ENCODE measurements at places on chromosomes 6 and 20.

GRCh38 chr6:27188885-27189418 is 58.5 kb upstream of the PRSS16 start:
- DNase-seq, result no peak

GRCh38 chr6:139925894-139926641 is 551.6 kb upstream of the CITED2 start:
- DNase-seq, result no peak

DNA sequence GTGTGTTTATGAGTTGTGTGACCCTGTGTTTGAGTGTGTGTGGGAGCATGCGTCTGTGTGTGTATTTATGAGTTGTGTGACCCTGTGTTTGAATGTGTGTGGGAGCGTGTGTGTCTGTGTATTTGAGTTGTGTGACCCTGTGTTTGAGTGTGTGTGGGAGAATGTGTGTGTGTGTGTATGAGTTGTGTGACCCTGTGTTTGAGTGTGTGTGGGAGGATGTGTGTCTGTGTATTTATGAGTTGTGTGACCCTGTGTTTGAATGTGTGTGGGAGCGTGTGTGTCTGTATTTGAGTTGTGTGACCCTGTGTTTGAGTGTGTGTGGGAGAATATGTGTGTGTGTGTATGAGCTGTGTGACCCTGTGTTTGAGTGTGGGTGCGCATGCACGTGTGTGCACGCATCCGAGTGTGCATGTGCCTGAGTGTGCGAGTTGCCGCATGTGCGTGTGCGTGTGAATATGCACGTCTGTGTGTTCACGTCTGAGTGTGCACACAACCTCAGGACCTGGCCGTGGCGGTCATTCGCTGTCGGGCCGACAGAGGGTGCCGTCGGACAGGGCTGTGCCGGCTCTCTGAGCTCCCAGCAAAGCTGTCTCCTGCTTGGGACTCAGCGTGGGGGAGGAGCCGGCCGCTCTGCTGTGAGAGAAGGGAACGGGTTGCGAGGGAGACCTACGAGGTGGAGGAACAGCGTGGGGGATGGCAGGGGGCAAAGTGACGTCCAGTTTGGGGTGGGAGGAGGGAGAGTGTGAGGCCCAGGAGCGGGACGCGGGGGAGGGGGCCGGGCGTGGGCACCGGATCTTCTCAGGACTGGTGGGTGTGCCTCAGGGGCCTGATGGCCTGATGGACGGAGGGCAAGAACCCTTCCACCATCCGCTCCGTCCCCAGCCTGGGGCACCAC is 19.7 kb downstream of the SLC17A9 start:
- DNase-seq, result peak; percentile 62

GRCh38 chr20:45765307-45765875 is 26.3 kb downstream of the WFDC3 start:
- DNase-seq, result no peak

DNA sequence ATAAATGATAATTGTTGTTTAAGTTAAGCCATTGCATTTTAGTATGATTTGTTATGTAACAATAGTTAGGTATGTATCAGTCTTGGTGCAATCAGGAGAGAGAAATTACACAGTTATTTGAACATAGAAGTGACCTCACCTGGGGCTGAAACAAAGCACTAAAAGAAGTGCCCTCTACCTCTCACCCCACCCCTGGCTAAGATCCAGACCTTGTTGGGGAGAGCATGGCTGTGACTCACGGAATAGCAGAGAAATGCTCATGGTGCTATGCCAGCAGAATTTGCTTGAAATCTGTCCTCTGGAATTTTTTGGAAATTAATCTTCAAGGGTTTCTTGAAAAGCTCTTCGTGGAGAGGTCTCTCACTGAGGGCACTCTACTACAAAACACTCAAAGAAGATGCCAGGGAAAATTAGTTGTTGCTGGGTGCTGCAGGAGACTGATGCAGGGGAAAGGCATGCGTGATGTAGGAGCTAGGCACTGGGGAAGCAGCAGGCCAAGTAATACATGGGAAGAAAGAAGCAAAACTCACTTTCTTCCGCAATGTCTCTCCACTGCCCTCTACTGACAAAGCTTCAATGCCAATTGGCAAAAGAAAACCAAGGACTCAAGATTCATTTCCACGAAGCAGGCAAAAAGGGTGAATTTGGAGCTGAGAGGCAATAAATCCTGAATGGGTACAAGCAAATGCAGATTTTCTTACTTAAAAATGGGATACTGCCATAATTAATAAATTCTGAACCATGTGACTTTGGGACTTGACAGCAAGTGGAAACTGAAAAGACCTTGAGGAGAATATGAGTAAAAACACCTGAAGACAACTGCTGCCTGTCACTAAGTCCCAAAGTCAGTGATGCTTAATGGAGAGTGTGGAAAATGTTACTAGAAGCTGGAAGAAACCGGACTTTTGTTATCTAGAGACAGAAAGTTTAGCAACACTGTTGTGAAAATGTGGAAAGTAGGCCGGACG is 136.3 kb upstream of the ZNF184 start:
- no peak for DNase-seq

DNA sequence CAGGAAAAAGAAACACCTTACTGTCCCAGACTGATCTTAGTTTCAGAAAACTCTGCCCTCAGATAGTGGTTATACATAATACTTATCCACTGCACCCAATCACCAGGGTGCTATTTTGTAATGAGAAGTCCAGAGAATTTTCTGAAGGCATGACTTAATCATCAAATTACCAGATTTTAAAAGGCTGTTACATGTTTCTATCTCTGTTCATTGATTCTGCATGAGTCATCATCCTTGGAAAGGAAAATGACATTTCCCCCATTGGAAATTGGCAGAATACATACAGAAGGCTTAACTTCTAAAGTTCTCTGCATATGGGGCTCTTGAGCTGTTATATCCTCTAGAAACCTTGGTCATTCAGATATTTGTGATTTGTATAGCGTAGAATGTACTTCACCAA is 587.9 kb upstream of the FLRT3 start:
- DNase-seq, result no peak

- DNase-seq, result no peak
Observed at GRCh38 chr6:73639040-73639439, 14.8 kb downstream of the SLC17A5 start.

- DNase-seq, result no peak
Observed at GRCh38 chr6:116111552-116112528, 11.2 kb downstream of the NT5DC1 start.

GRCh38 chr6:157513619-157514485 is 132.9 kb downstream of the ZDHHC14 start:
- DNase-seq, result no peak

DNA sequence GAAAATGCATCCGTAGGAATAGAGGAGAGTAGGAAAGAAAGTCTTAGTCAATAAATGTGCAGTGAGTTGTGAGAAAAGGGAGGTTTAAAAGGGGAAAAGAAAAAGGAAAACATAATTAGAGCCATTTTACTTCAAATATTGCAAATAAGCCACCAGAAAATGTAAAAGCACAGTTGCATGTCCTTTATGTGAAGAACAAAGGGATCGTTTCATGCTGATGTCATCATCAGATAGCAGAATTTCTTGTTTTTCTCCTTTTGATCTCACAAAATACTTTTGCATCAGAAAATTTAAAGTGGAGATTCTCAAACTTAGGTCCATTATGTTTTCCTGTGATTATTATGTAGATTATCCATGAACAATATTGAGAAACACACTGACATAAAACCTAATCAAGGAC is 166.7 kb downstream of the HAO1 start:
- no peak for DNase-seq

DNA sequence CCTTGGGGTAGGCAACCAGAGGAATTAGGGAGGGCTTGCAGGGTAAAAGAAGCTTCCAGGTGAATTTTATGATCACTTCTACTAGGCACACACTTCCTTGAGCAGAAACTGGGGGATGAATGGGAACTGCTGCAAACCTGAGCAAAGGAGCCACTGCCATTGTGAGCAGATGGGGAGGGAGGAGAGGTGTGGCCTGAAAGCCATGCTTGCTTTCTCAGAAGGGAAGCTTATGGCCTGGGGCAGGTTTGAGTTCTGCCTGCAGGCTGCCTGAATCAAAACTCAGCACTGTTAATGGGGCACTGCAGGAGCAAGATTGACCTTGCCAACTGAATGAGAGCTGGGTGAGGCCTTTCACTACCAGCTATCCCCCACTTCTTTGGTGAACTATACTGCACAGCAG is 328.1 kb downstream of the NKAIN2 start:
- DNase-seq, result no peak

- no peak for DNase-seq
Observed at GRCh38 chr6:155419161-155419560, 36.5 kb downstream of the NOX3 start.

DNA sequence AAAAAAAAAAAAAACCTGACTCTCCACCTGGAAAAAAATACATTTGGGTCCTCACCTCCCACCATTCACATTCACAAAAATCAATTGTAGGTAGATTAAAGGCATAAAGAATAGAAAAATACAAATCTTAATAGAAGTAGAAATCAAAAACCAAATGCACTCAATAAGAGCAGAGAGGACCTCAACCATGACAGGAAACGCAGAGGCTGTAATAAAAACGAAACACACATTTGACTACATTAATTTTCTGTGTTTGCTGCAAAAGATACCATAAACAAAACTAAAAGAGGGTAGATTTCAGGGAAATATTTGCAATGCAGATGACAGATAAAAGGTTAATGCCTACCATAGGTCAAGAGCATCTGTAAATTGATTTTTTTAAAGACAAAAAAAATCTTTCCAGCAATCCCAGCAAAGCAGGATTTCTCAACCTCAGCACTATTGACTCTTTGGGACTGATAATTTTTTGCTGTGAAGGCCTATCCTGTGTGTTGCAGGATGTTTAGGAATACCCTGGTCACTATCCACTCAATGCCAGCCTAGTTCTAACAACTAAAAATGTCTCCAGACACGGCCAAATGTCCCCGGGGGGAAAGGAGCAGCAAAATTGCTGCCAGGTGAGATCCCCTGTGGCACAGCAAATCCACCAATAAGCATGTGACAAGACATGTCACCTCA is 9.1 kb downstream of the ETV7 start:
- no peak for DNase-seq

GRCh38 chr20:3696745-3697587 is 15.2 kb upstream of the ADAM33 start:
- DNase-seq, result no peak

DNA sequence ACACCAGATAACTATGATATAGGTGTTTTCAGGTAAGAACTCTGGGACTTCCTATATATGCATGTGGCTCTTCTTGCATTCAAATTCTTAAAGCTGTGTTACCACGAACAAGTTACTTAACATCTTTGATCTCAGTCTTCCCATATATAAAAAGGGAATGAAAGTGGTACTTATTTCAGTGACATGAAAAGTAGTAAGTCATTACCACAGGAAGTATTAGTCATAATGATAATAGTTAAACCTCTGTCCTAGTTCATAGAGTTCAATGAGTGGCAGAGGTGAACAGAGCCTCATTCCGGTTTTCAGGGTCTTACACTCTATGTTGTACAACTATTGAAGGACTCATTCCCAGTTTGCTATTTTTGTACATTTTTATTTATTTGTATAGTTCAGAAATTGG is 237.0 kb downstream of the NKAIN2 start:
- no peak for DNase-seq

DNA sequence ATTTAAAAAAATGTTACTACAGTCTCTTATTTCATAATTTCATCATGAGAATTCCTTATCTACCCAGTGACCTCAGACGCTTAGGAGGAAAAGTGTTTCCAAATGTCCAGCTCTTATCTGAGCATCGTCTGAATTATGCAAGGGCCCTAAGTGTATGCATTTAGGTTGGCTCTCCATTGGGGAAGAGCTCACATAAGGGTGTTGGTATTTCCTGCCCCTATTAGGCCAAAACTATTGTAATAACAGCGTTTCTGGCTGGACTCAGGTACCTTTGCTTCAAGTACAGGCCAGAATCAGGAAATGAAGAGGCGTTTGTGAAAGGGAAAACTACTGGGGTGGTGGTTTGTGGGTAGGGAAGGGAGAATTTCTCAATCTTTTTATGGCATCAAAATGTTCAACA is 40.4 kb upstream of the SGK1 start:
- no peak for DNase-seq

DNA sequence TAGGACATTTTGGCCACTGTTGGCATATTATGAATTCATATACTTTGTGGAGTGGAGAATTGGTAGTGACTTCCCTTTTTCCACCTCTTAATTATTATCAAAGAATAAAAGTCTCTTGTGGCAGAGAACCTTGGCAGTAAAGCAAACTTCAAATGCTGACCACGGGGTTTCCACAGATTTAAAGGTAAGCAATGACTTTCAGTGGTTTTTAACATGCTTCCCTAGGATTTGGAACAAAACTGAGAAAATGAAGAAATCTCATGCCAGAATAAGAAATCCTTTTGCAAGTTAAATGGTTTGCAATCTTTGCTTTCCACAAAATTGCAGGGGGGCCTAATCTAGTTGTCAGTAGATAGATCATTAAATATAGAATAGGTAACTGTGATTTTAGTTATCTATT is 2.0 kb upstream of the SDC4 start:
- DNase-seq, result no peak

GRCh38 chr6:37024656-37025337 is 19.3 kb downstream of the FGD2 start:
- no peak for DNase-seq

- DNase-seq, result no peak
Observed at GRCh38 chr20:38043512-38044300, 10.2 kb downstream of the RPRD1B start.

DNA sequence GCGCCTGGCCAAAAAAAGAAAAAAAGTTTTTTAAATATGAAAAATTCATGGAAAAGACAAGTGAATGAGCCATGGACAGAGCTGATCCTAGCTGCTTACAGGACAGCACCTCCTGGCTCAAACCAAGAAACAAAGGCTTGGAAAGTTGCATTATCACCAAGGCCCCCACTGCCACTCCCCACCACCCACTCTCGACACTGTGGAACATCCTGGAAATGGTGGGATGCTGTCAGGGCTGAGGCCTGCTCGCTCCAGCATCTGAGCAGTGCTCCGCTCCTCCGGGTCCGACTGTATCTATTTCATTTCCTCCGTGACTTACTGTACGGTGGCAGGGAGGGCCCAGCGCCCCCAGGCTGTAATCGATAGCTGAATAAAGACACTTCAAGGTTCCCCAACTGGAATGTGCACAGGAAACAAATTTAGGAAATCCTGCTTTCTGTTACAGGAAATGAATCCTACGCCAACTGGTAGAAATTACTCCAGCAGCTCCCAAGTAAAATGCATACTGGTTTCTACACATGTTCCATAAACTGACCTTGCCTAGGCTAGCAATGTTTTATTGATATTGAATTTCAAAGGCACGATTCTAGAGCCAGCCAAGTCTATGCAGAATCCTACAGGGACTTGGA is 109.5 kb upstream of the NFATC2 start:
- no peak for DNase-seq

GRCh38 chr6:74925683-74926082 is 280.2 kb downstream of the COL12A1 start:
- DNase-seq, result no peak

GRCh38 chr20:12395760-12396159 is 478.1 kb downstream of the BTBD3 start:
- DNase-seq, result no peak
